ENCODE measurements at places on chromosomes 2 and 18.

- no peak for DNase-seq
These were observed at the start of gene MATN3 for GRCh38 chr2:20012282-20013125. Gene MATN3 (minus strand): TSS chr2:20012668. CDS start chr2:20012631, 37 bp downstream.

- DNase-seq = no peak
These were observed 50.3 kb upstream of the EPC2 start for GRCh38 chr2:148594216-148594615.

GRCh38 chr2:222862106-222862908, 1.5 kb downstream of the ACSL3 start:
- DNase-seq = no peak

GRCh38 chr18:9838144-9838877, 47.5 kb upstream of the TXNDC2 start:
- DNase-seq = no peak

DNA sequence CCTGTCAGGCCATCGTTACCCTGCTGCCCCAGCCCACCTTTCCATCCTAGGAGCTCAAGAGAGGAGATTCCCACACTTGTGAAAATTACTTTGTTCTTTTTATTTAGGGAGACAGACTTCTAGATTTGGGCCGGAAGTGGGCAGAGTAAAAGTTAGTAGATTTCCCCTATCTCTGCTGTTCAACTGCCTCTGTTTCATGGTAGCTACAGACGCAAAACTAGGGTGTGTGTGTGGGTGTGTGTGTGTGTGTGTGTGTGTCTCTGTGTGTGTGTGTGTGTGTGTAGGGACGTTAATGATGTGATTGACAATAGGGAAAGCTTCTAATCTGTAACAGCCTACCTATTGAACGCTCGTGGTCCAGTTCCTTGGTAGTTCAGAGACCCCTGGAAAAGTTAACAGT, 438 bp downstream of the PSMA8 start:
- no peak for DNase-seq

GRCh38 chr2:54497763-54498680, 41.9 kb downstream of the SPTBN1 start:
- DNase-seq = no peak

DNA sequence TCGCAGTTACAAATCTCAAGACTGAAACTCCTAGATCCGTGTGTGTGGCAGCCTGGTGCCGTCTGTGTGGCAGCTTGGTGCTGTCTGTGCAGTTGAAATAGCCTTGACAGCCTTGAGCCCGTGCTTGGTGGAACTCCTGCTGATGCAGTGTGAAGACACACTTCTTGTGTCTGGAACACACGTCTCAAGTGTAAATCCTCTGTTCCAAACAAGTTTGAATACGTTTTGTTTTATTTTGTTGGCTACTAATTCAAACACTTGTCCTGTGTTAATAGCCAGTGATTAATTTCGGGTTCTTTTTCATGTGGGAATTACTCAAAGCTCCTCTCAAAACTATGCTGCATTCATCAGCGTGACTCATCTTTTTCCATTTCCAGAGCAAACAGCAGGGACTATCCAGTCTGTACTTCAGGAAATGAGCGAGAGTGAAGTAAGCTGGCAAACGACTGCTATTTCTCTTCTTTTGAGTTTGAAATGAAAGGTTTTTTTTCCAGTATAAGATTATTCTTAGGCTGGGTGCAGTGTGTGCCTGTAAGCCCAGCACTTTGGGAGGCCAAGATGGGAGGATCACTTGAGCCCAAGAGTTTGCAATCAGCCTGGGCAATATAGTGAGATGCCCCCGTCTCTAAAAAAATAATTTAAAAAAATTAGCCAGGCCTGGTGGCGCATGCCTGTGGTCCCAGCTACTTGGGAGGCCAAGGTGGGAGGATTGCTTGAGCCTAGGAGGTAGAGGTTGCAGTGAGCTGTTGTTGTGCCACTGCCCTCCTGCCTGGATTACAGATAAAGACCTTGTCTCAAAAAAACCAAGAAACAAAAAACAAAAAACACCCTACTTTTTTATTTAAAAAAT, 152.9 kb downstream of the SPP2 start:
- peak; percentile 93 for DNase-seq

DNA sequence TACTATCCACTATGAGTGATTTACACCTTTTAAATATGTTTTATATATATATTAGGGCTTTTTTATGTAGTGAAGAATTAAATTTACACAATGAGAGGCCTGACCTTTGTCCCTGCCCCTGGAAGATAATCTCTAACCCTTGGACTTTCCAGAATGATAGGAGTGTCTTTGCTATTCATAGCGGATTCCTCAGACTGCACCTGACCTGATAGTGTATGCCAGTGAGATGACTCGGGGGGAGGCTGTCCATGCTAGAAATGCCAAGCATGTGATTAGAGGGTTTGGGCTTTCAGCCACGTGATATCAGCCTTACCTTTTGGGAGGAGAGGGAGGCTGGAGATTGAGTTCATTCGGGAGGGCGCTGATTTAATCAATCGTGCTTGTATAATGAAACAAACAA, 44.1 kb upstream of the LHCGR start:
- no peak for DNase-seq

GRCh38 chr2:175837046-175837445, 165.0 kb downstream of the LNPK start:
- DNase-seq = peak; percentile 87

DNA sequence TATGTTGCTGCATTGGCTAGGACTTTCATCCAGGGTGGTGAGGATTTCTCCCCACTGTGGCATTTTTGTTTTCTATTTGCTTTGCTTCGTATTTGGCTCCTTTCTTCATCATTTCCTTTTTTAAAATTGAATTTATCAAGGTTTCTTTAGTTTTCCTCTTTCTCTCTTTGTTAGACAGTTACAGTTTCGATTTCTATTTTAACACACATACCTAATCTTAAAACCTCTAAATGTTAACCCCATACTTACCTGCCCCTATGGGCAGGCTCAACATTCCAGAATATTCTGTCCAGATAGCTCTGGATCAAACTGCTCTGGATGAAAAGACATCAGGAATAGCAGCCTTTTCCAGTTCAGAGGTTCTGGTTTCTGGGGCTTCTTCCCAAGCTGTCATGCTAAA, 49.2 kb downstream of the DIPK1C start:
- DNase-seq = no peak

- no peak for DNase-seq
These were observed 29.0 kb upstream of the DNAJC27 start for GRCh38 chr2:25000503-25001324.

GRCh38 chr2:186347472-186347871, 138.6 kb upstream of the ZC3H15 start:
- DNase-seq = peak; percentile 20

DNA sequence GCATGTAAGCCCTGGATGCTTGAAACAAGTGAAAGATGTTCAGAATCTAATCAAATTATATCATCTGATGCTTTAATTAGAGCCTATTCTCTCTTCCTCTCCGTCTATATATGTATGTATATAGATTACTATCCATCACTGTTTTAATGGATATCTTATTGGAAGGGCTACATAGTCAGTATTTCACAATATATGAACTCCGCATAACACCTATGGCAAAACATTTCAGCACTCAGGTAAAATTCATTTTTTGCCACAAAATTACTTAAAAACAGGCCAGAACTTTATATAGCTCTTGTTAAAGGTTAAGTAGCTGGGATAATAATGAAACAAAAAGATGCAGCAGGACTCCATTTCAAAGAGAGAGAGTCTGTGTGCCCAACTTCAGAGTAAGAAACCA, 1.2 kb downstream of the PJVK start:
- no peak for DNase-seq

Measured in non-pigmented ciliary epithelial cell (primary cell).